ENCODE measurements at places on chromosomes 12 and 14. TPM values are rescaled to one million over a fixed set of nuclear protein-coding genes. Genes with fewer than 3 reads are reported as not detected.

- H3K27ac ChIP-seq, result no peak overlapping the region
- no peaks in the 10 kb centered on the region for H3K27me3 ChIP-seq
- H3K4me3 ChIP-seq, result no peak overlapping the region
- peak; percentile 7 for DNase-seq
Measured at GRCh38 chr12:56408799-56409417, 40.3 kb downstream of the TIMELESS start.

- H3K4me1 ChIP-seq, result peaks cover 25% of the 10 kb centered on the region
- DNase-seq, result no peak
- H3K4me3 ChIP-seq, result peak overlapping the region; percentile 76
- no peaks in the 10 kb centered on the region for H3K36me3 ChIP-seq
- H3K27me3 ChIP-seq, result peaks cover 67% of the 10 kb centered on the region
Measured at GRCh38 chr14:67513631-67514108, 19.4 kb upstream of the PLEKHH1 start.

- H3K27me3 ChIP-seq, result no peaks in the 10 kb centered on the region
- H3K36me3 ChIP-seq, result no peaks in the 10 kb centered on the region
- DNase-seq, result no peak
- H3K4me1 ChIP-seq, result no peaks in the 10 kb centered on the region
- H3K27ac ChIP-seq, result no peak overlapping the region
Measured at GRCh38 chr12:23686095-23686494, 263.4 kb downstream of the SOX5 start.

- no peaks in the 10 kb centered on the region for H3K27me3 ChIP-seq
- no peaks in the 10 kb centered on the region for H3K36me3 ChIP-seq
- DNase-seq, result no peak
- no peak overlapping the region for H3K4me3 ChIP-seq
Measured at GRCh38 chr12:74483057-74483456, 54.6 kb upstream of the ATXN7L3B start.

GRCh38 chr12:5258926-5259325, 173.0 kb upstream of the NTF3 start:
- no peak for DNase-seq
- H3K36me3 ChIP-seq, result no peaks in the 10 kb centered on the region
- no peak overlapping the region for H3K4me3 ChIP-seq
- no peaks in the 10 kb centered on the region for H3K4me1 ChIP-seq
- no peaks in the 10 kb centered on the region for H3K27me3 ChIP-seq

The ARG2 gene
- total RNA-seq, result 59.7 TPM

GRCh38 chr12:61891632-61892031, 368.6 kb upstream of the USP15 start:
- H3K27ac ChIP-seq, result no peak overlapping the region
- DNase-seq, result no peak
- H3K4me1 ChIP-seq, result no peaks in the 10 kb centered on the region
- H3K27me3 ChIP-seq, result no peaks in the 10 kb centered on the region
- no peak overlapping the region for H3K4me3 ChIP-seq

- DNase-seq, result no peak
- no peak overlapping the region for H3K4me3 ChIP-seq
- no peaks in the 10 kb centered on the region for H3K36me3 ChIP-seq
- no peaks in the 10 kb centered on the region for H3K27me3 ChIP-seq
Measured at GRCh38 chr12:68904351-68904962, 28.5 kb downstream of the CPM start.

DNA sequence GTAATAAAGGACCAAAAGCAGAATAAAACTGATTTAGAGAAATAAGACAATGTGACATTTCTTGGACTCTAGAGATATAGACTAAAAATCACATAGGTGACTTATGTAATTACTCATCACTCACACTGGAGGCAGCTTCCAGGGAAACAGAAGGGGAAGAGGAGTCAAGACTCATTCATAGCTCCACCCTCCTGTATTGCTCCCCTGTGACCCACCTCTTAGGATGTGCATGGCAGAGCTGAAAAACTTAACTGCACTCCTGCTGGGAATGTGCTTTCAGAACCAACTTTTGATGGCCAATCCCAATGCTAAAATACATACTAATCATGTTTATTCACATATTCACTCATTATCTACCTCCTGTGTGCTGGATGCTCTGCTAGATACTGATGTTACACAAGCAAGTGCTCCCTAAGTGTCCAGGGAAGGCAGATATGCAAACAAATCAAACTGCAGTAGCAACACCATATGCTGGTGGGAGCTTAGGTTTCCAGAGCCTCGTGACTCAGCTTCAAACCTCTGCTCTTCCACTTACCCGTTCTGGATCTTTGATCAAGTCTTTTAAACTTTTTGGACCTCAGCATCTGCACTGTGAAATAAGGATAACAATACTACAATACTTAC, 316.1 kb downstream of the GALC start:
- no peak overlapping the region for H3K4me3 ChIP-seq
- DNase-seq, result no peak
- H3K4me1 ChIP-seq, result no peaks in the 10 kb centered on the region
- H3K27me3 ChIP-seq, result no peaks in the 10 kb centered on the region
- no peaks in the 10 kb centered on the region for H3K36me3 ChIP-seq

DNA sequence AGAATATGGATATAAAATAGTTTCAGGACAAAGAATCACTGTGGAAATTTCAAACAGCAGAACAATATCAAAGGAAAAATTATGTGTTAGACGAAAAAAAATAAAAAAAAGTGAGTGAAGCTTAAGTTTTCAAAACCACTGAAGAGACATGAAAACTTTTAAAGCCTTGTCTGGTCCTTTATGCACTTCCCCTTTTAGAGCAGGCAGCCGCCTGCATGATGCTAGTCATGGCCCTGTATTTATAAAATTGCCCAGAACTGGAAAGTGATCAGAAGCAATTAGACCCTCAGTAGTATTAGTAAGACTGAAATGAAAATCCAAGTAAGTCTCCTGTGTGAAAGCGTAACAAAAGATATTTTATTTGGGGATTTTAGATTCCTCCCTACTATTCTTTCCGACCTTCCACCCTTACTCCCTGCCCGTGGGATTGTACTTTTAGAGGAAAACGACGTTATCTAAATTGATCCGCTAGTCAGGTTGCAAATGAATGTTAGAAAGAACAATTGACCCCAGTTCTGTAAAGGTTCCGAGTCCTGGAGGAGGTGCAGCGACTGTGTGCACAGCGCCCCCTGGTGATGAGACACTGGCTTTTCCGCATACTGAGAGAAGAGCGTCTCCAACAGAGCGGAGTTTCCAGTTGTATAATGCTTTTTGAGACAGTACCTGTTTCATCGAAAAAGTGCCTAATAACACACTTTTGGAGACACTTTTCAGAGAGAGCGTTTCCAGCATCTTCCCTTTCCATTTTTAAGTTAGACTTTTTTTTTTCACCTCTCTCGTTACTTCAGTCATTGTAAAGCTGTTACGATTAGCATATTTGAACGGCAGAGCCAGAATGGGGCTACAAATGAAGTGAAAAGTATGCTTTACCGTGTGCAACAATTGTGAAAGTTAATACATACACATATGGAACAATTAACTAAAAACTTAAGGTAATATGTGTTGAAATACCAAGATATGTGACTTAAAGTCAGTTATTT, 12.4 kb downstream of the MGST1 start:
- peaks cover 54% of the 10 kb centered on the region for H3K36me3 ChIP-seq
- H3K4me1 ChIP-seq, result 0 out of 2 replicates have a peak, but pooled peaks cover 8% of the 10 kb centered on the region
- H3K4me3 ChIP-seq, result no peak overlapping the region
- no peak overlapping the region for H3K27ac ChIP-seq

DNA sequence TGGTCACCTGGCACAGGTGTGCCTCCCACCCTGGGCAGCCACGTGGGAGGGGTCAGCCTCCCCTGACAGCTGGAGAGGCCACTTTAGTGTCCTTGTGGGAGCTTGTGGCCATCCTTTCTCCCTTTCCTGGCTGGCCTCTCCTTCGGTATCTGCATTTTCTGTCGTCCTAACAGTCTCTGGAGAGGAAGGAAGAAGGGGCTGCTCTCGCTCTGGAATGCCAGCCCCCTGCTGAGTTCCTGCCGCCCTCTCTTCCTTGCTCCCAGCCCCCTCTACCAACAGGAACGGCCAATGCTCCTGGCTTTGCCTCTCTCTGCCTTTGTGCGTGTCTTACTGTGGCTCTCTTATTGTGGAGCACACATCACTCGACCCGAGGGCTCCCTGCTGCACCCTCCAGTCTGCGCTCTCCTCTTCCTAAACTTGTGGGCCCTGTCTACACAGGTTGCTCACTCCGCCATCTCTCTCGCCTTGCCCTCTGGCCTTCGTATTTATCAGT, 70.8 kb downstream of the FBXL14 start:
- no peak overlapping the region for H3K27ac ChIP-seq
- no peak overlapping the region for H3K4me3 ChIP-seq
- peaks cover 5% of the 10 kb centered on the region for H3K27me3 ChIP-seq
- DNase-seq, result no peak
- peaks cover 17% of the 10 kb centered on the region for H3K4me1 ChIP-seq

DNA sequence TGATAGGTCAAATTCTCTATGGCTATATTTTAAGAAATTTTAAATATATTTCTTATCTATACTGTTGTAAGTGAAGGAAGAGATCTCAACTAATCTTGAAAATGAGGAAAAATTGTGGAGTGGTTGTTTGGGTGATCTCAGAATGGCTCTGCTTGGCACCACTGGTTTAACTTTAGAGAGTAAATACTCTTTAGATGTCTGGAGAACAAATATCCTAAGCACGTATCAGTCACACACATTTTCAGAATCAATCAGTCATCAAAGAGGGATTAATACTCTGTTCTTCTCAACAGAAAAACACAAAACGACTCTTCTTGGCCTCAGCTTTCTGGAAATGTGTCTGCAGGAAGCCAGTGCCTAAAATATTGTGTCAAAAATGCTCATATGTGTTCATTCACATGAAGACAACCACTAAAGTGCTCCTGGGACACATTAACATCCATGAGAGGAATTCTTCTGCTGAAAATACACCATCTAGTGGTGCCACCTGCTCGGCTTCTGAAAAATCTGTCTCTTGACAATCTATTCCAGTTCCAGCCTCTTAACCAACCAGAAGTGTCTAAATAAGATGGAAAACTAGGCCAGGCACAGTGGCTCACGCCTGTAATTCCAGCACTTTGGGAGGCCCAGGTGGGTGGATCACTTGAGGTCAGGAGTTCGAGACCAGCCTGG, 81.1 kb upstream of the CCDC198 start:
- peak; percentile 1 for DNase-seq
- no peaks in the 10 kb centered on the region for H3K27me3 ChIP-seq
- H3K27ac ChIP-seq, result no peak overlapping the region
- H3K36me3 ChIP-seq, result no peaks in the 10 kb centered on the region
- H3K4me3 ChIP-seq, result no peak overlapping the region

- no peak overlapping the region for H3K4me3 ChIP-seq
- no peaks in the 10 kb centered on the region for H3K27me3 ChIP-seq
- H3K27ac ChIP-seq, result no peak overlapping the region
- no peak for DNase-seq
Measured at GRCh38 chr12:95518944-95519343, 32.3 kb downstream of the USP44 start.

The SPTB gene
- not detected for total RNA-seq

The LRRC9 gene
- 0.62 TPM for total RNA-seq

DNA sequence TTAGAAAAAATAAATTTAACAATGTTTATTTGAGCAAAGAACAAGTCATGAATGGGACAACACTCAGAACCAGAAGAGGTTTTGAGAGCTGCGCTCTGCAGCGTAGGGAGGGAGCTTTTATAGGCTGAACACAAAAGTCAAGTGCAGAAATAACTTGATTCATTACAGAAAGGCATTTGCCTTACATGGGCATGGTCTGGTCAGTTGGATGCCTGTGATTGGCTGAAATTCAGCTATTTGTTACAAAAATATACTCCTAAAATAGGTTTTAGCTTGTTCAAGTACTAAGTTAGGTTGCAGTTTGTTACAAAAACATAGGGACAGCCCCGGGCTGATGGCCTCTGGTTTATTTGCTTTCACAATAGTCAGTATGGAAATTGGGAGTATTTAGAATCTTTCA, 118.0 kb downstream of the NUAK1 start:
- no peak overlapping the region for H3K4me3 ChIP-seq
- no peak overlapping the region for H3K27ac ChIP-seq
- H3K36me3 ChIP-seq, result no peaks in the 10 kb centered on the region

The SPTLC2 gene
- 15.1 TPM for total RNA-seq

DNA sequence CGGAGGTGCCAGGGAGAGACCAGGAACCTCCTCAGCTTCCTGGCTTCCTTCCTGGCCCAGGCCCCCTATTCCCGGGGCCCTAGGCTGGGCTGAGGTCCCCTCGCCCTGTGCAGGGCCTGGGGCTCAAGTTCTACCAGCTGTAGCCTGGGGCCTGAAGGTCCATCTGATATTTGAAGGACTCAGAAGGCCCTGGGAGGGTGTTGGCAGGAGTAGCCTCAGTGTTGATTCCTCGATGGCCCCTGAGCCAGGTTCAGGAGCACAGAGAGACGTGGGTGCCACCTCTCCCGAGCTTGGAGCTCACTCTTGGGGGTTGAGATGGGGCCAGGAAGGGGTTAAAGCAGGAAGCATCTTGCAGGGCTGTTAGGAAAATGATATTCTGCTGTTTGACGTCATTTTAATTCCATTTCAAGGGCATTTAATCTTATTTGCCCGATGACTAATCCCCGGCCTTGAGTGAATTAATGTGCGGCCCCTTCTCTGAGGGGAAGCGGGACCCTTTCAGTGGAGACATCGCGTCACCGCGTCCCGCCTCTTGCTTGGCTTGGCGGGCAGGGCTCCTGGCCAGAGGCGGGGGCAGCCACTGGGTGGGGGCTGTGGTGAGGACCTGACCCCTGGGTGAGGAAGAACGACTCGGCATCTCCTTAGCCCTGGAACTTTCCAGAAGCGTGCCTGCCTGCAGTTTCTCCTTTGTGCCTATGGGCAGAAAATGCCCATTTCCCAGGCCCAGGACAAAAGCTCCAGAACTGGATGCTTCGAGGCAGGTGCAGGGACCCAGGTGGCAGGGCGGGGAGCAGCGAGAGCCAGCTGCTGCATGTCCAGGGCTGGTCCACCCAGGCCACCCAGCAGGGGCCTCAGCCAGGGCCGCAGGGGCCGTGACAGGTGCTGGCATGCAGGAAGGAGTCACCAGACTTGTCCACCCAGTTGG, 158.3 kb downstream of the KIF26A start:
- no peak overlapping the region for H3K4me3 ChIP-seq
- peaks cover 16% of the 10 kb centered on the region for H3K27me3 ChIP-seq
- no peaks in the 10 kb centered on the region for H3K36me3 ChIP-seq
- no peak overlapping the region for H3K27ac ChIP-seq
- DNase-seq, result no peak

All from HepG2 (cell line).